ENCODE measurements at places on chromosomes 11 and 22.

GRCh38 chr11:80778432-80778831, 1337.6 kb upstream of the TENM4 start:
- no peak for DNase-seq

DNA sequence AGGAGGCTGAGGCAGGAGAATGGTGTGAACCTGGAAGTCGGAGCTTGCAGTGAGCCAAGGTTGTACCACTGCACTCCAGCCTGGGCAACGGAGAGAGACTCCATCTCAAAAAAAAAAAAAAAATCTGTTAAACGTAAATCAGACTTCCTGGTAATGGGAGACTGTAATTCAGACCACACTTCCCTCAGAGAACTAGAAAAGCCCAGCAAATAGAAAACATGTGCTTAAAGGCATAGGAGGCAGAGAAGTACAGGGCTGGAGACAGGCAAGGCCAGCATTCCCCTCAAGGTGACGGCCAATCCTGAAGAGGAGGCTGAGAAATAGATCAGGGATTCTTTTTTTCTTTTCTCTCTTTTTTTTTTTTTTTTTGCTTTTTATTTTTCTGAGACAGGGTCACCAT, 8.2 kb downstream of the GGT5 start:
- no peak for DNase-seq

DNA sequence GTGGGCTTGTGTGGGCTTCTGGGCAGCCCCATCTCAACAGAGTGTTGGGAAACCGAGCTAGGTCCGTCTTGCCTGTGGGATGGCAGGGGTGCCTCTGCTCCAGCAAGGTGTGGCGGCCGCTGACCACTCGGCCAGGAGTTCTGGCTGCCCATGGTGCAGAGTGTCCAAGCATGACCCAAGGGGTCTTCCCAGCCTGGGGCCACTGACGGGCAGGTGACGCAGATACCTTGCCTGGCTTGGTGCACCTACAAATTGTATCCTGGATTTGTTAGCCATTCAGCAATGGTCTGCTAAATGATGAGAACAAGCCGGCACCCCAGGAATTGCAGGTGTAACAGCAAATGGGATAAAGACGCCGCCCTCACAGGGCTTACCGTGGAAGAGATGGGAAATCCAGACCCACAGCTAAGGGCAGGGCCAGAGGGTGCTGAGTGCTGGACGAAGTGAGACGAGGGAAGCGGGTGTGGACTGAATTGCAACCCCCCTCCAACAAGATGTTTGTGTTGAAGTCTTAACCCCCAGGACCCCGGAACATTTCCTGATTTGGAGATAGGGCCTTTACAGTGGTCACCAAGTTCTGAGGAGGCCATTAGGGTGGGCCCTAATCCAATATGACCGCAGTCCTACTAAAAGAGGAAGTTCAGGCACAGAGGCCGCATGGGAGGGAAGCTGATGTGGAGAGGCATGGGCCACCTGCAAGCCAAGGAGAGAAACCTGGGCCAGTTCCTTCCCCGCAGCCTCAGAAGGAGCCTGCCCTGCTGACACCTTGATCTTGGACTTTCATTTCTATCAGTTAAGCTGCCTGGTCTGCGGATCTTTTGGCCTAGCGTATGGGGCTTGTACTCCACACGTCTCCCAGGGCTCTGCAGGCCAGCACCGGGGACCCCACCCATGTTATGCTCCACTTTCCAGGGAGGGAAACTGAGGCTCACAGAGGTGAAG, 45.2 kb upstream of the LINC01488 start:
- no peak for DNase-seq

- no peak for DNase-seq
Observed at GRCh38 chr11:4019891-4020290, 74.7 kb upstream of the RRM1 start.

GRCh38 chr11:127919206-127920000, 668.0 kb downstream of the ETS1 start:
- DNase-seq, result no peak

GRCh38 chr11:119591836-119592310, 137.1 kb downstream of the NECTIN1 start:
- no peak for DNase-seq

DNA sequence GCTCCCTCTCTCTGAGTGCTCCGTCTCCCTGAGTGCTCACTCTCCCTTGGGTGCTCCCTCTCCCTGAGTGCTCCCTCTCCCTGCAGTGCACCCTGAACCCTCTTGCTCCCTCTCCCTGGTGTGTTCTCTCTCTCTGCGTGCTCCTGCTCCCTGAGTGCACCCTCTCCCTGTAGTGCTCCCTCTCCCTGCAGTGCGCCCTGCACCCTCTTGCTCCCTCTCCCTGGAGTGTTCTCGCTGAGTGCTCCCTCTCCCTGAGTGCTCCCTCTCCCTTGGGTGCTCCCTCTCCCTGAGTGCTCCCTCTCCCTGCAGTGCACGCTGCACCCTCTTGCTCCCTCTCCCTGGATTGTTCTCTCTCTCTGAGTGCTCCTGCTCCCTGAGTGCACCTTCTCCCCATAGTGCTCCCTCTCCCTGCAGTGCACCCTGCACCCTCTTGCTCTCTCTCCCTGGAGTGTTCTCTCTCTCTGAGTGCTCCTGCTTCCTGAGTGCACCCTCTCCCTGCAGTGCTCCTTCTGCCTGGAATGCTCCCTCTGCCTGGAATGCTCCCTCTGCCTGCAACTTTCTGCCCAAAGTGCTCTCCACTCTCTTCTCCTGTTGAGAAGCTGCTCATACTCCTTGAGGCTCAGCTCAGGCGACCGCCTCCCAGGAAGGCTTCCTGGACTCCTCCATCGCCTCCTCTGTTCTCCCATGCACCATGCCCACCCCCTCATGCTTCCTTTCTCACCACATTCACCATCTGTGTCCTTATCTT, 48.4 kb upstream of the WNT7B start:
- DNase-seq, result no peak

DNA sequence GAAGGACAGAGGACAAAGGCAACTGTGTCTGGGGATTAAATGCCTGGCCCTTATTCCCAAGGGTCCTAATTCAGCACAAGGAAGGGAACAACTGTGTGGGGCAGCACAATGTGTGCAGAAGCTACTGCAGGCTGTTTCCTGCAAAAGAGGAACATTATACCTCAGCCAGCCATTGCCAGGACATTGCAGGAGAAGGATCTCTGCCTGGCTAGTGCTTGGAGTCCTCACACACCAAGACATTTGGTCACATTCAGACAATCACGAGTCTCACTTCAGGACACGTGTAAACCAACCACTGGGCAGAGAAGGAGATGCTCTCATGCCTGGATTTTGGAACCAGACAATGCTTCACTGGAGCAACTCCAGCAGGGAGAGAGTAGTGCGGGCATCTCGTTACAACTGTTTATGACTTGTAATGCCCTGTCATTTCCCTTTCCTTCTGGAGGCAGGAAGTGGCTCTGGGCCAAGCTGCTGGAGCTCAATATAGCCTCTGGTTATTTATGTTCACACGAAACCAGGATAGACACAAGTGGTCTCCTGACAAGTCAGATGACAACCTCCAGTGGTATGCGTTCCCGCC, 23.9 kb upstream of the ZC3H12C start:
- DNase-seq, result no peak

GRCh38 chr22:39598017-39598965, 27.7 kb downstream of the CACNA1I start:
- DNase-seq, result peak; percentile 22

DNA sequence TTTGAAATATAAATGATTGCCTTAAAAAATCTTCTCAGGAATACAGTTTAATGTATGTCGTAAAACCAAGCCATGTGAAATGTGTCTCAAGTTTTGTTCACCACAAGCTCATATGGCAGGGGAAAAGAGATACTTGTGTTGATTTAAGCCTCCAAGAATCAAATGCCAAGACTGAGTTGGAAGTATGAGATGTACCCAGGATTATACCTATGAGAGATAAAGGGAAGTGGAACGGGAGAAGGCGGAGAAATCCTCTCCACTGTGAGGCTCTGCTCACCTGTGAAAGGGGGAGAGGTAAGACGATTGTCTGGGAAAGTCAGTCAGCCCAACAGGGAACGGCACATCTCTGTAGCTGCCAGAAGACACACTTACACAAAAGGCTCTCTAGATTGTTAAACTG, 124.8 kb downstream of the TRPC6 start:
- DNase-seq, result no peak

Data from NCI-H526 treated with DMSO at 0.1 percent for 48 hours (cell line).